Esophagus squamous epithelium (tissue), 5 donors: ENCODE measurements at places on chromosomes 16 and 17.

DNA sequence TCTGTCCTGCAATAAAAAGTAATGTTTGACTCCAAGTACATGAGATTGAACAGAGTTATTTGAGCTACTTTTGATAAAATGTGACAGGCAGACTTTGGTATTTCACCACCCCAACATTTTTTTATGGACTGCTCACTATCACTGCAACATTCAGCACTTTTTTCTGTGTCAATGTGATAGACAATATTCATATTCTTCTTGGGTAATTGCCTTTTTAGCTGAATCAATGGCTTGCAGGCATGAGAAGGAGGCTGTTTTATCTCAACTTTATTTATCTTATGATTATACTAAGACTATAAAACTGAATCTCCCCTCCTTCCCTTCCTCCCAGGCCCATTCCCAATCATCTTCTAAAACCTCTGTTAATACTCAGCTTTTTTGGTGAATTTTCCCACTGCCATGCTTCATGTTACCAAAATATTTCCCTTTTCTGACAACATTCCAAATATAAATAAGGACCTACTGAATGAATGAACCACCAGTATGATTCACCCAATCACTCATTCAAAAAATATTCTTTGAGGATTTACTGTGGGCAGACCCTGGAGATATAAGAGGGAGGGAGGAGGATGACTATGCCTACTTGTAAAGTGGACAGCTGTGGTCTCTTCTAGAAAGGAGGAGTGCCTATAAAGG lies 67.6 kb downstream of the CDH13 start:
- no peak for DNase-seq

- no peak for DNase-seq
Observed at GRCh38 chr17:45293413-45294211, 23.2 kb downstream of the MAP3K14 start.

- no peak for DNase-seq
Observed at GRCh38 chr16:15521758-15522509, 87.5 kb downstream of the BMERB1 start.

- DNase-seq = no peak
Observed at GRCh38 chr17:75348386-75349012, 57.0 kb downstream of the GRB2 start.

- DNase-seq = no peak
Observed at GRCh38 chr17:66192378-66192687, 400 bp upstream of the CEP112 start.

- DNase-seq = no peak
Observed at GRCh38 chr17:71192848-71193247, 928.0 kb upstream of the SOX9 start.

GRCh38 chr17:1398931-1399678 lies 917 bp downstream of the YWHAE start:
- DNase-seq = no peak

- no peak for DNase-seq
Observed at GRCh38 chr16:21218153-21218552, 6.8 kb upstream of the ZP2 start.

DNA sequence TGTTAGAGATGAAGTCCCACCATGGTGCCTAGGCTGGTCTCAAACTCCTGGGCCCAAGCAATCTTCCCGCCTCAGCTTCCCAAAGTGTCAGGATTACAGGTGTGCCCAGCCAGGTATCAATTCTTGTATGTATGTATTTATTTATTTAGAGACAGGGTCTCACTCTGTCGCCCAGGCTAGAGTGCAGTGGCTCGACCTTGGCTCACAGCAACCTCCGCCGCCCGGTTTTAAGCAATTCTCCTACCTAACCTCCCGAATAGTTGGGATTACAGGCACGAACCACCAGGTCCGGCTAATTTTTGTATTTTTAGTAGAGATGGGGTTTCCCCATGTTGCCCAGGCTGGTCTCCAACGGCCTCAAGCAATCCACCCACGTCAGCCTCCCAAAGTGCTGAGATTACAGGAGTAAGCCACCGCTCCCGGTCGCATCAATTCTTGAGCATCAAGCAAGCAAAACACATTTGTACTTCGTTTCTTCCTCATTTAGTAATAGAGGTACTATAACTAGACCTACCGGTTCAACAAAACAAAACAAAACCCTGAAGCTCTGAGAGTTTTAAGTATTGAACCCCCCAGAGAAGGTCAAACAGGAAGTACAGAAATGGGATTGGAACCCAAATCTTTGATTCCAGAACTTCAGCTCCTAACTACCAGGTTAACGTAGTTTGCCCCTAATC lies 1.0 kb upstream of the ZNF500 start:
- no peak for DNase-seq

GRCh38 chr17:29138971-29139691 lies 41.1 kb downstream of the MYO18A start:
- DNase-seq = no peak

- no peak for DNase-seq
Observed at GRCh38 chr17:32160526-32160925, 18.2 kb downstream of the RHOT1 start.
